Fibroblast of the conjunctiva (primary cell): ENCODE measurements at places on chromosomes 3 and 15.

GRCh38 chr3:9615003-9615628 lies 34.2 kb upstream of the MTMR14 start:
- no peak for DNase-seq

DNA sequence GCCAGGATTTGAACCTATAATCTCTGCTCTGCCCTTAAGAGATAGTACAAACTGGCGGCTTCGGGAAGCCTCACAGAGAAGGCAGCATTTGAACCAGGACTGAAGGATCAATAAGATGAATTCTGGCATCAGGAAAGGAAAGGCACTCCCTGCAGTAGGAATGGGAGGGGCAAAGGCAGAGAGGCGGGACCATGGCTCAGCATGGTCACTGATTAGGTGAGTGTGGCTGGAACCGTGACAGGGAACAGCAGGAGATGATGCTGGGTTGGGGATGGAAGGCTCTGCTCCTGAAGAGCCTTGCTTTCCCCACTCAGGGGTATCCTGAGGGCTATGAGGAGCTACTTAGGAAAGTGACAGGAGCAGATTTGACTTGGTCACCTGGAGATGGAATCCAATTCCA lies 158.5 kb downstream of the FEZF2 start:
- no peak for DNase-seq

- no peak for DNase-seq
Measured at GRCh38 chr15:74156678-74157411, 16.7 kb upstream of the ISLR start.

DNA sequence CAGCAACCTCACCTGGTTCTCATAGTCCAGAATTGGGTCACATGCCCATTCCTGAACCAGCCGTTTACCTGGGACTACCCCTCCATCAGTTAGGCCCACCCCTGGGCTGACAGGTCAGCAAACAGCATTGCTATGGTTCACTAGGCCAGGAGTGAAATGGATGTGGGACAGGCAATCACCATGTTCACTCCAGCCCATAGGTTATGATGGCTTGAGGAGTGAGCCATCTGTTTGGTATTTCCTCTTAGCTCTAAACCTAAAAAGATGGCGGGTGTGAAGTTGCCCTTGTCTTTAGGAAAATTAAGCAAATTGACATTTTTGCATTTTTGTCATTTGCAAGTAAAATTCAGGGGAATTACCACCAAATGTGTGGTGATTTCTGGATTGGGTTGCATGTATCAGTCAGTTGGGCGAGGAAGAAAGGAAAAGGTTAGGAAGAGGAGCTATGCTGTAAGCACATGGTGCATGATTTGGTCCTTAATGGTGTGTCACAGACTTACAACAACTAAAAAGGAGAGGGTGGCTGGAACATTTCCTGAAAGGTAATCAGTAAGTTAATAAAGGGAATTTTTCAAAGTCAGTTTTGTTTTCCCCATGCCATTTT lies 17.2 kb downstream of the NXPE3 start:
- no peak for DNase-seq

- no peak for DNase-seq
Measured at GRCh38 chr15:83602021-83602420, 51.9 kb upstream of the ADAMTSL3 start.

DNA sequence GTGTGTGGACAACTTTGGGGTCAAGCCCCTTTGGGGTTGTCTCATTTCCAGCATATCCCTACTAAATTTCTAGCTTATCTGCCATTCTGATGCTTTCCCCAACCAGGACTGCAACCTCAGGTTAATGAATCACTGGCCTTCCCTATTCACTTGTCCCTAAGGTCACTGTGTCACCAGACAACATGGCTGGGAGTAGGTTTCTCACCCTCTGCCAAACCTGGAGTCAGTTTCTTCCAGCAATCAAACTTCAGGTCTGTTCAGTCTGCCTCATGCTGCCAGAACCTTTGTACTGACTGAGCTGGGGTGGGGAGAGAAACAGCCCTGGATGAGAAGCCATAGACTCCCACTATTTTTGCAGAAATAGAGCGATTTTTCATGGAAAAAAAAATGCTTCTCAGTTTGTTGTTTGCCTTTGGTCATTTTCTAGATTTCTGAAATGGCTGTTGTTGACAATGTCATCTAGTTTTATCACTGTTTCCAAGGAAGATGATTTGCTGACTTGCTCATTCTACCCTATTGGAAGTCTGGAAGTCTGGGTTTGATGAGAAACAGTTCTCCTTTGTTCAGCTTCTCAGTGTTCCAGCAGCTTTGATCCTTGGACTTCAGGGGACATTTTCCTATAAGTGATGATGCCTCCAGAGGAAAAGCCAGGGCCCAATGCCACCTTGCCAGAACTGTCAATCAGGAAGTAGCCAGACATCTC lies 74.8 kb upstream of the IL12A start:
- DNase-seq = no peak

DNA sequence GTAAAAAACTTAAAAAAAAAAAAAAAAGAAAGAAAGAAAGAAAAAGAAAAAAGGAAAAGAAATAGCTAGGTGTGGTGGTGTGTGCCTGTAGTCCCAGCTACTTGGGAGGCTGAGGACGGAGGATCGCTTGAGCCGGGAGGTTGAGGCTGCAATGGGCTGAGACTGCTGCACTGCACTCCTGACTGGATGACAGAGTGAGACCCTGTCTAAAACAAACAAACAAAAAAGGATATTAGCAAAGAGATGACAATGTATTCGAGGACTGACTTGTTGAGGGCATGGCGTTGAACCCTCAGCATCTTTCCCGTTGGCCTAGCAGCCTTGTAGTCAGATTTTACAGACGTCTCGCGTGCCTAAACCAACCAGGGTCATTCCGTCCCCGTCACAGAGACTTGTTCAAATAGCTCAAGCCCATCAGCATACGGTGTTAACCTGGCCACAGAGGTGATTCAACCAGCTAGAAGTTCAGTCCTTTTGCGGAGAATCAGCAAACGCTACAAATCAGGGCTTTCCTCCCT lies 528 bp upstream of the NIT2 start:
- DNase-seq = no peak

GRCh38 chr3:125212091-125212508 lies 448 bp downstream of the SLC12A8 start:
- no peak for DNase-seq

DNA sequence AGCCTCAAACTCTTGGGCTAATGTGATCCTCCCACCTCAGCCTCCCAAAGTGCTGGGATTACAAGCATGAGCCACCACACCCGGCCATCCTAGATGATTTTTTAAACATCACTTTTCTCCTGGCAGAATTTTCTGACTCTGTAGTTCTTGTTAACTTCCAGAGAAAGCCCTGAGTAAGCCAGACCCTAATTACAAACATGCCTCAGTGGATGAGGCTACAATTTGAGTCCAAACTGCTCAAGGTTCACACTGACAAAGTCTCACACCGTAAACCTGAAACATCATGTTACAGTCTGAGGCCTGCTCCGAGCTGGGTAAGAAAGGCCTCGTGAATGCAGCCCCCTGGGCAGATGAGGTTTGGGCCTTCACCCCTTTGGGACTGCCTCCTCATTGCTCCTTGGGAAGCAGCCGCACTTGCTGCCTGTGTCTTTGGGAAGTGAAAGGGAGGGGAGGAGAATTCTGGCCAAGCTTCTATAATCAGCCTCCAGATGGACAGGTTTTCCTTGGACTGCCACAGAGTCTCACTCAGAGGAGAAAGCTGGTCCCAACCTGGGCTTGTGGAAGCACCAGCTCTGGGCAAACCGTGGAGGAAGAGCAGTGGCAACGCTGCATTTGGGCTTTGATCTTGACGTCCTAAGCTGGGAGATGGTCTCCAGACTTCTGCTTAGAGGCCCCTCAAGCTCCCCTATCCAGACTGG lies 46.0 kb downstream of the CA12 start:
- no peak for DNase-seq
